Renal pelvis (tissue), 12 donors: ENCODE measurements at places on chromosomes 12 and 14. TPM values are rescaled to one million over a fixed set of nuclear protein-coding genes. Genes with fewer than 3 reads are reported as not detected.
A peak's percentile ranks its signal among the peaks of the same experiment; 100 is the strongest.

GRCh38 chr12:51838762-51839161, 9.8 kb downstream of the FIGNL2 start:
- no peak for DNase-seq

DNA sequence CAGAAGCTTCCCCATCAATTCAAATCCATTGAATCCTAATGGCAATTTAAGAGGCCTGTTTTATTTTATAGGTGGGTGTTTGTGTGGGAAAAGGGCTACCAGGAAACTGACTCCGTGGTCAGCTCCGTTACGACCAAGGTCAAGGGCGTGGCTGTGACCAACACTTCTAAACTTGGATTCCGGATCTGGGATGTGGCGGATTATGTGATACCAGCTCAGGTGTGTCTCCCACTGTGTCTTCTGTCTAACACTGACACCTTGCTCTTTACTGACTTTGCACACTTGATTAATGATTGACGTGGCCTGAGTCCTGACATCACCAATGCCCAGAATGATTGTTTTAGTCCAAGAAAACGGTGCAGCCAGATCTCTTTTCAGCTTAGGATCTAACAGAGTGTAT, 7.1 kb downstream of the P2RX4 start:
- DNase-seq, result peak; percentile 33

DNA sequence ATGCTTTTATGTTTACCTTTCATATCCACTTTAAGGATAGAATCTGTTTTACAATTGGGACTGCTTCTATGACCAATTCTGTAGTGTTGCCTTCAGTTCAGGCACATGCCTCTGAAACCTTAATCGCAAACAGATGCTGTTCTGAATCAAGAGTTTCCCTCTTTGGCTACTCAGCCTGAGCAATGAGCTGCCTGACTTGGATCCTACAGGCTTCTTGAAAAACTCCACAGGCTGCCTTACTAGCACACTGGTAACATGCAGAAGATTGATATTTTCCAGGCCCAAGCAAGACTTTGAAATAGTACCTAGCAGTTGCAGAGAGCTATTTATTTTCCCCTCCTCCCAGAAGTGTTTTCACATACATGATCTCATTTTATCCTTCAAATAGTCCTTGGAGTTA, 34.8 kb upstream of the PMCH start:
- DNase-seq, result peak; percentile 4

DNA sequence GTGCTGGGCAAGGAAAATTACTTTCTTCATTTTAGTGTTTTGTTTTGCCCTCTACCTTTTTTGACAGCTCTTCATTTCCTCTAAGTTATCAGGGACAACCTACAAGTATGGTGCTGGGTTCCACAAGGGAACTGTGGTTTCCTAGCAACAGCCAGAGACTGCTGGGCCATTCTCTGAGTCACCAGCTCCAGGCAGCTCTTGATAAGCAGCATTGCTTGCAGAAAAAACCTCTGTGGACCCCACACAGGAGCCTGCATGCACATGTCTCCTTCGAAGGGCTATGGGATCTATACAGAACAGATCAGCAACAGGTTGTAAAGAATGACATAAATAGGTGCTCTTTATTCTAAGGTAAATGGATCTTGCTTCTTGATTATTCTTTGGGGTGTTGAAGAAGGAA, 81.0 kb upstream of the CCDC196 start:
- no peak for DNase-seq

DNA sequence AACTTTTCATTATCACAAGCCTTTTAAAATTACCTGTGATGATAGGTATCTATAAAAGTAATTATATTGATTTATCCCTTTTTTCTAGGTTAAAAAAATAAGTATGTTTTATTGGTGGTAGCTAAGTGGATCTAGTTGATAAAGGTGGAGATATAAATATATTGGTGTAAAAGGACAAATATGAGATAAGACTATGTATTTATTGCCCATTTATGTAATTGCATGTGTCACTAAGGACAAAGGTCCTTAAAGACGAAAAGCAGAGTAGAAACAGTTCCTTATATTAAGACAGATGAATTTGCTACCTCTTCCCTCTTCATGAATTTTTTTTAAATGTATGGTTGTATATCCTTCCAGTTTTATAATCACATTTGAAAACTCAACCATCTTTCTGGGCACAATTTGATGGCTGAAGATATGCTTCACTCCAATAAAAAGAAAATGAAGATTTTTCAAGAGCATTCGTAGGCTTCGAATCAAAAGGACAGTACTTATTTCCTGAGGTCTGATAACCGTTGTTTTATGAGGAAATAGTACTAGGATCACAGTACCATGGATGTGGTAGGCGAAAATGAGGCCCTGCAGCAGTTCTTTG, at the start of gene MYRFL:
Gene MYRFL (plus strand): TSS at position 262 of the 595 bp plus-strand sequence. CDS start 291 bp downstream, at position 553.
- no peak for DNase-seq

- DNase-seq, result no peak
These were observed 11.5 kb upstream of the RASSF3 start for GRCh38 chr12:64598831-64599230.

- no peak for DNase-seq
These were observed 2.6 kb upstream of the CNOT2 start for GRCh38 chr12:70240673-70241072.

DNA sequence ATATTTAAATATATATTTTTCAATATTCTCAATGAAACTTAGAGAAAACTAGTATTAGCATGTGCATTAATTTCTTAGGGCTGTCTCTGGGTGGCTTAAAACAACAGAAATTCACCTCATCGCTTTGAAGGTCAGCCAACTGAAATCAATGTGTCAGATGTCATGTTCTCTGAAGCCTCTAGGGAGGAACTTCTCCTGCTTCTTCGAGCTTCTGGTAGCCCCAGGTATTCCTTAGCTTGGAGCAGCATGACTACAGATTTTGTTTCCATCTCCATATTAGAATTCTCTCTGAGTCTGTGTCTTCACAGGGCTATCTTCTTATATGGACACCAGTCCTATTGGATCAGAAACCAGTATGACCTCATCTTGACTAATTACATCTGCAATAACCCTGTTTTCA, 221.5 kb downstream of the PDZRN4 start:
- no peak for DNase-seq

DNA sequence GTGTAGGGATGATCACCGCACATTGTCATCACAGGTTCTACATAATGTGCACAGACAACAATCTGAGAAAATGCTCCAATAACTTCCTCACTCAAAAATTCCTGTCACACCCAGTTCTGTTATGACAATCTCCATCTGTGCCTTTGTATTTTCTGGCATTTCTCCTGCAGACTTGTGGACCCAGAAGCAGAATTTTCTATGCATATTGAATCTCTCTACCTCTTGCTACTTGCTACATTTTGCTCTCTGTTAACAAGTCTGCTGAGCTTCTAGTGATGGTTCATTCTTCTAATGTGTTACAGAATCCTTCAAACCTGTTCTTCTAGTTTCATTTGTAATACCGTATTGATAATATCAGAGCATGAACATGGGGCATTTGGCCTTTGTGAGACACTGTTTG, 127.8 kb upstream of the PTPRQ start:
- no peak for DNase-seq

DNA sequence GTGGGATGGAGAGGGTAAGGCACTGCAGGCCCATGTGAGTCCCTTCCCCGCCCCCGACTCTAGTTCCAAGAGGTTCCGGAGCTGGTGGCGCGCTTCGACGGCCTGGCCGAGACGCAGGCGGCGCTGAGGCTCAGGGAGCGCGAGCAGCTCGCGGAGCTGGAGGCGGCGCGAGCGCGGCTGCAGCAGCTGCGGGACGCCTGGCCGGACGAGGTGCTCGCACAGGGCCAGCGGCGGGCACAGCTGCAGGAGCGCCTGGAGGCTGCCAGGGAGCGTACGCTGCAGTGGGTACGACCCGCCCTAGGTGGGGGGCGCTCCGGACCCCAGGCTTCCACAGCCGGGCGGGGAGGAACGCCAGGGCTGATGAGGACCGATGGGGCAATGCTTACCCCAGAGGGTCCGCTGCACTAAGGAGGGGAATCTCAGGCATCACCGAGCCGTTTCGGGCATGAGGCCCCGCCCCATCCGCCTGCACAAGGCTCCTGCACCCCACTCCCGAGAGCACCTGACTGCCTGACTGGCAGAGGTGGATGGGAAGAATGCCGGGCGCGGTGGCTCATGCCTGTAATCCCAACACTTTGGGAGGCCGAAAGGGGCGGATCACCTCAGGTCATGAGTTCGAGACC, 4.9 kb downstream of the CFAP73 start:
- DNase-seq, result no peak

DNA sequence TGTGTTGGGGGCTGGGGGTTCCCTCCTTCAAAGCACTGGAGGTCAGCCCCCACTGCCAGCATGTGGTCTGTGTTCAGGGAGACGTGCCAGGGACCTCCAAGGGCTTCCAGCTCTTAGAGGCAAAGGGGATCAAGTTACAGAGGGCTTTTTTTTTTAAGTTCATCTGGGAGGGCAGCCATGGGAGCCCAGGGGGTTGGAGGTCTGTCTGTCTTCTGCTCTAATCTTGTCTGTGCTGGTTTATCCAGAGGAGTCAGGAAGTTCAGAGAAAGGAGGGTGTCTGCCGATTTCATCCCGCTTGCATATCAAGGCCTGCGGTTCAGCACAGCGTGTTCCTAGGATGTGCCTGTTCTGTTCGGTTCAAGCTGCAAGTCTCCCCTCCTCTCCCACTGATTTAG, 72.2 kb downstream of the TMEM132C start:
- no peak for DNase-seq

DNA sequence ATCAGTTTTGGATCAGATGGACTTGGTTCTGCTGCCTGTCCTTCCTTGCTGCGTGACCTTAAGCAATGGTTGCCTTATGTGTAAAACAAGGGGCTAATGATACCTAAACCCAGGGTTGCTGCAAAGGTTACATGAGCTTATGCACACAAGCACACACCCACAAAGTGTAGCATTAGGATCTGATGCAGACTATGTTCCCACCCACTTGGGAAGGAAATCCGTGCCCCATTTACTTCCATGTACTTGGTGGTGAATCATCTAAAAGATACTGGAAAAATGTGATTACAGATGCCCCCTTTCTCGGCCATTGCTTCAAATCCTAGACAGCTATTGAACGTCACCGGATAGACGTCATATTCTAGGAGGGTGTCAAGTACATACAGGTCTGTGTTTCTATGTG, 87.1 kb downstream of the PRKCH start:
- DNase-seq, result no peak

GRCh38 chr12:45518291-45519235, 210.9 kb upstream of the ARID2 start:
- peak; percentile 16 for DNase-seq

GRCh38 chr12:121005346-121005815, 10.9 kb downstream of the C12orf43 start:
- DNase-seq, result no peak

GRCh38 chr14:67416810-67417209, 4.8 kb upstream of the PLEK2 start:
- no peak for DNase-seq

- DNase-seq, result peak; percentile 73
These were observed 126.4 kb downstream of the DUSP6 start for GRCh38 chr12:89225808-89226411.

DNA sequence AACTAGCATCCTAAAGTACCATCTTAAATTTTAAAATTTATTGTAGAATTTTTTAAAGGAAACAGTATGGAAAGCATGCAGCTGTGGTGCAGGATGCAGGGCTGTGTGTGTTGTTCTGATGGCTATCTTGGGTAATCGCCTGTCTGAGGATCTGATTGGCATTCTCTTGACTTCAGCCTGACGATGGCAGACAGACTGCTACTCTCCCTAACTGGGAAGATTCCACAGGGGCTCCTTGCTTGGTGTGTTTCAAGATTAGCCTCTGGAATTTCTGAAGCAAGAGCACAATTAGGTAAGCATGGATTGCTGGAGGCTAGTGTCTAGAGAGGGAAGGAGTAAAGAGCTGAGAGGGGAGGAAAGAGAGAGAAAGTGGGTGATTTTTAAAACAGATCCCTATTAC, 696.8 kb upstream of the LRFN5 start:
- DNase-seq, result no peak

- no peak for DNase-seq
These were observed 415.6 kb downstream of the MDGA2 start for GRCh38 chr14:47259796-47260195.

DNA sequence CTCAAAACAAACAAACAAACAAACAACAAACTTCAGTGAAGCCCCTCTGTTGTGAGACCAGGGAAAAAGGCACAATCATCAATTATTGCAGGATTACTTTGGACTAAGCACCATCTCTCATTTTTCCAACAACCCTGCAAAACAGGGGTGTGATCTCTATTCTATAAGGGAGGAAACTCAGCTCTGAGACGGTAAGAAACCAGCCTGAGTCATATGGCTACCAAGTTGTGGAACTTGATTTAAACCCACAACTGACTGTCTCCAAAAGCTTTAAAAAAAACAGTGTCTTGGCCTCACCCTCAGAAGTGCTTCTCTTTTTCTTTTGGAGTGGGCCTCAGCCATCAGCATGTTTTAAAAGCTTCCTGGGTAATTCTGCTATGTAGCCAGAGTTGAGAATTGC, 49.8 kb downstream of the RIN3 start:
- no peak for DNase-seq

- DNase-seq, result no peak
These were observed 54.1 kb downstream of the LRP6 start for GRCh38 chr12:12212769-12213168.

DNA sequence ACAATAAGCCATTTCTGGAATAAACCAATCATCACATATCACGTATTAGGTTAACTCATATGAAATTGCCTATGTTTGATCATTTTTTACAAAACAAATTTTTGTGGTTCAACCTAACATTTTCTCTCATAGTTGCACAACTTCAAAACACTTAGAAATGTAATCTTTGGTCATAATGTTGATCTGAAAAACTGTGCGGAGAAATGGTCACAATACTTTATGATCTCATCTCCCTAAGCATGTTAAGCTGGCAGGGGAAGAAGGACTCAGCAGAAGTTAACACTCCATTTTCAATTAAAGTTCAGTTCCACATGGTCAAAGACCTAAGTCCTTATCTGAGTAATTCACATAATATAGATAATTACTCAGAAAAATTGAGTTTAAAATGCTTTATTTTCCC, 194.8 kb downstream of the CAPZA3 start:
- no peak for DNase-seq

DNA sequence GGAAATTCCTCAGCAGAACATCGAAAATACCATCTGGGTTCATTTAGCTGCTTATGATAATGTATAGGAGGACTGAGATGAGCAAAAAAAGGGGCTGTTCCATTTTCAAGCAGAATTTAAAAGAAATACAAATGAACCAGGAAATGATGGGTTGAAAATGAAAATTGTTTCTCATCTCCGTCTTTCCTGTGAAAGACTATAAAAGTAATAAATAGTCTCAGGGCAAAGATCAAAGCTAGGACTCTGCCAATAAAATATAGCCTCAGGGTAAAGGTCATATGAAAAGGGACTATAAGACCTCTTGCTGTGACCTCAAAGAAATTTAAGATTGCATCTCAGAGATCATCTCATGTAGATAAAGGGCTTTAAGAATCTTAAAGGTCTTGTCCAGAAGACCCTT, 478.0 kb downstream of the BTG1 start:
- no peak for DNase-seq

The CD27 gene
- 2.2 TPM for polyA plus RNA-seq

The MUCL1 gene
- polyA plus RNA-seq, result not detected

The DENND5B gene
- polyA plus RNA-seq, result 24.4 TPM

The C12orf54 gene
- polyA plus RNA-seq, result not detected

The RAB2B gene
- 37.2 TPM for polyA plus RNA-seq

The ATN1 gene
- 147 TPM for polyA plus RNA-seq

The RTN1 gene
- 2.5 TPM for polyA plus RNA-seq

The KRT85 gene
- not detected for polyA plus RNA-seq

The EML5 gene
- 2.4 TPM for polyA plus RNA-seq

The FNTB gene
- polyA plus RNA-seq, result 31.2 TPM

The GLT8D2 gene
- polyA plus RNA-seq, result 8.4 TPM
